ENCODE measurements at places on chromosomes 1 and 21.

GRCh38 chr1:225874431-225874830 lies 7.7 kb downstream of the TMEM63A start:
- DNase-seq, result no peak

- DNase-seq, result no peak
Observed at GRCh38 chr1:57115030-57115614, 149.3 kb upstream of the C8B start.

- no peak for DNase-seq
Observed at GRCh38 chr1:121413821-121414220, 229.0 kb downstream of the SRGAP2C start.

GRCh38 chr1:245383396-245384330 lies 228.9 kb downstream of the KIF26B start:
- no peak for DNase-seq

DNA sequence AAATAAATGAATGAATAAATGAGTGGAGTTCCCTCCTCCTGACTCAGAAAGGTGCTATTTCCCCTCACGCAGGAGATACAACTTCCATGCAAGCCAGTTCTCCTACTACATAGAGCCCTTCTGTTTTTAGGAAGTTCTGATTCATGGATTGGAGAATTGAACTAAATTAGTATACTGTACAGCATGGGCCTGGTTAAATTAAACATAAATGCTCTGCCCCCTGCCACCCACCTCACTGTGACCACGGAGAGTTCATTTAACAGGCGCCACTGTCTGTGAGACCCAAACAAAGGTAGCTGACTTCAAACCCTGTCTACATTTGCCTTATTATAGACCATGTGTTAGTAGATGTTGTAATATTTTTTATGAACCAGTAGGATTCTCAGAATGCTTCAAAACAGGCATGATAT lies 9.1 kb upstream of the IRF2BP2 start:
- no peak for DNase-seq

DNA sequence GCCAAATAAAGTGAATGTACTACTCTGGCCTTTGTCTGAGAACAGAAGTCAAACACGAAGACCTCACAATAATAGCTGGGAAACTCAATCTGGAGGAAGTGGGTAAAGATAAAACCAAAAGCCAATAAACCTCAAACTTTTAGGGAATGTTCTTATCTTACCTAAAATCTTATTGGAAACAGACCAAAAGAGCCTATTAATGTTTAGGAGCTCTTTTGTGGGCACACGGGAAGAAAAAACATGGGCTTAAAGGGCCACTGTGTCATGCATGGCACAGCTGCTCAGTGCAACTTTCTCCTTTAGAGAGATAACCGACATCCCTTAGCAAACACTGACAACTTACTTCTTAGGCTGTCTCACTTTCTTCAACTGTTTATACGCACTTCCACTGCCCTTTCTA lies 16.1 kb downstream of the EIF2B3 start:
- DNase-seq, result no peak

GRCh38 chr1:179586107-179586823 lies 5.4 kb upstream of the TDRD5 start:
- DNase-seq, result peak; percentile 81

- peak; percentile 87 for DNase-seq
Observed at GRCh38 chr21:36749935-36750575, 51.1 kb downstream of the SIM2 start.

DNA sequence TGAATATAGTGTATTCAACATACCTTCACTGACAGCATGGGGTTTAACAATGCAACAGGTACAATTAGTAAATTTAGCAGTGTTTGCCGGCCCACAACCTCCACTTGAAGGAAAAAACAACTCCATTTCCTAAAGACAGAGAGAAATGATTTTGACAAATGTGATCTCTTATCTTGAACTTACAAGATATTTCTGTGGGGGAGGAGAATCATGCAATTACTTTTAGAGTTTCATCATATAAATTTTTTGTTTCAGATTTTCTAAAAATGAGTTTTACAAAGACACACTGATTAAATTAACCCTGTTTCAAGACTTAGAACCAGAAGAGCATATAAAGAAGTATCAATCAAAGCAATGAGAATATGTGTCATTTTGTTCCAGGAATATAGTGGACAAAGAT lies 80.3 kb downstream of the NME7 start:
- no peak for DNase-seq
